ENCODE measurements at places on chromosomes 6 and 20. TPM values are rescaled to one million over a fixed set of nuclear protein-coding genes. Genes with fewer than 3 reads are reported as not detected.

PRND gene
- total RNA-seq = not detected

SRXN1 gene
- total RNA-seq = 104 TPM

CST2 gene
- total RNA-seq = not detected

ULBP2 gene
- 0.44 TPM for total RNA-seq

MEI4 gene
- not detected for total RNA-seq

SEMG1 gene
- total RNA-seq = not detected

TSPO2 gene
- total RNA-seq = not detected

TRAPPC3L gene
- not detected for total RNA-seq

TRIM15 gene
- not detected for total RNA-seq

NANP gene
- total RNA-seq = 2.5 TPM

HEY2 gene
- total RNA-seq = 6.4 TPM

GGTLC1 gene
- total RNA-seq = not detected

RNF39 gene
- not detected for total RNA-seq

ID4 gene
- total RNA-seq = 5.8 TPM

PLG gene
- total RNA-seq = not detected

GRIK2 gene
- total RNA-seq = 5.1 TPM

Data from gastrocnemius medialis (tissue), 4 donors.